ENCODE measurements at places on chromosomes 16 and 17.

DNA sequence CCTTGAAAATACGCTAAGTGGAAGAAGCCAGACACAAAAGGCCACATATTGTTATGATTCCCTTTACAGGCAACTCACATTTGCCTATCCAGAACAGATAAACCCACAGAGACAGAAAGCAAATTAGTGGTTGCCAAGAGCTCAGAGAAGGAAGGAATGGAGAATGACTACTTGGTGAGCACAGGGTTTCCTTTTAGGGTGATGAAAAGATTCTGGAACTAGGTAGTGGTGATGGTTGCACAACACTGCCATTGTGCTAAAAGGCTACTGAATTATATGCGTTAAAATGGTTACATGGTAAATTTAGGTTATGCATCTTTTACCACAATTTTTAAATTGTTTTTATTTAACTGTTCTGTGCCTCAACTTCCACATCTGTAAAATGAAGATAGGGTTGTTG lies 4.4 kb downstream of the COPRS start:
- no peak for DNase-seq

- peak; percentile 85 for DNase-seq
Observed at GRCh38 chr17:48593840-48594537, 410 bp upstream of the HOXB5 start.

DNA sequence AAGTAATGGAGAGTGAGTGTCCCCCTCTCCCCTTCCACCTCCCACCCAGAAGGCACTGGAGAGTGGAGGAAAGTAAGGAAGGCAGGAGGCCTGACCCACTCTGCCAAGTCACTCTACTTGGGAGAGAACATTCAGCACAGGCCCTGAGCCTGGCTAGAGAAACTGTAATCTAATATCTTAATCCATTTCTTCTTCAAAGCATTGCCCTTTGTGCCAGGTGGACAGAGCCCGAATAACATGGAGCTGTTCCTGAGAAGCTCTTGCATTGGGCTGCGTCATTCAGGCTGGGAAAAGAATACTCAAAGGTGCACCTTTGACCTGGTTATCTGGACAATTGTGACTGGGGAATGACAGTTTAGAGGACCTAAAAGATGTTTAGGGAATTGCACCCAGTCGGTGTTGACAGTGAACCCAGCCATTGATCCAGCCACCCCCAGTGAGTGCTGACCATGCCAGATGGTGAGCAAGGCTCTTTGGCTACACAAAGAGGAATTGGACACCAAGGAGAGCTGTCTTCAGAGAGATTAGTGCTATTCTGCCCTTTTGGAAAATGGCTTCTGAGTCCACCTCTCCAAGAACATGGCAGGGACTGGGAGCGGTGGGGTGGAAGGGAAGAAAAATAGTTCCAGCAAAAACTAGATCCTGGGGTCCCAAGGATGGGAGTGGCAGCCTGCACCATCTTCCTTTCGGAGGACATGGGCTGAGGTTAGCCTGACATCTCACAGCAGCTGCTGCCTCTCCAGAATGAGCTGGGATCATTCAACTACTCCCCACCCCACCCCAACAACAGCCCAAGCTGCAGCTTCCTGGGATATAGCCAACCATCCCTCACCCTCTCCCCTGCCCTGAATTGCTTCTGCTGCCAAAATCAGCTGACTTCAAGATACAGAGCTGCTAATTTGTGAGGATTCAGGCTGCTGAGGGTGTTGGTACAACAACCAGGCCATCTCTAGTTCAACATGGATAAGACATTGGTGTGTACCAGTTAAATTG lies 11.6 kb upstream of the NOG start:
- no peak for DNase-seq

- no peak for DNase-seq
Observed at GRCh38 chr17:31564883-31565301, 173.4 kb downstream of the RAB11FIP4 start.

DNA sequence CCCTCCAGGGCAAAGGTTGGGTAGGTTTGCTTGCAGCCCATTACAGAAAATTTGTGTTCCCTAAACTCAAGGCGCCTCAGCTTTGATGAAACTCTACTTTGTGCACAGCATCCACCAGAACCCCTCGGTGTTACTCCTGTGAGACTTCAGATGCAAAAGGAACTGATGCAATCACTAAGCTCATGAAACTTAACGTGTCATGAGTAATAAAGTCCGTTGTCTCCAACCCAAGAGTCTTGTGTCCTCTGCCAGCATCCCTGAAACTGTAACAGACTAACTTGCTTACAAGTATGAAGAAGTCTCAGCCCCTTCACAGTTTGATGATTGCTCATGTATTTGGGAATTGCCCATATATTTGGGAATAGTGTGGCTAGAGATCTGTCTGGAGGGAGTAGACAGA lies 74.8 kb upstream of the MARCHF10 start:
- DNase-seq = no peak

GRCh38 chr16:10013364-10013763 lies 168.9 kb downstream of the GRIN2A start:
- DNase-seq = no peak

DNA sequence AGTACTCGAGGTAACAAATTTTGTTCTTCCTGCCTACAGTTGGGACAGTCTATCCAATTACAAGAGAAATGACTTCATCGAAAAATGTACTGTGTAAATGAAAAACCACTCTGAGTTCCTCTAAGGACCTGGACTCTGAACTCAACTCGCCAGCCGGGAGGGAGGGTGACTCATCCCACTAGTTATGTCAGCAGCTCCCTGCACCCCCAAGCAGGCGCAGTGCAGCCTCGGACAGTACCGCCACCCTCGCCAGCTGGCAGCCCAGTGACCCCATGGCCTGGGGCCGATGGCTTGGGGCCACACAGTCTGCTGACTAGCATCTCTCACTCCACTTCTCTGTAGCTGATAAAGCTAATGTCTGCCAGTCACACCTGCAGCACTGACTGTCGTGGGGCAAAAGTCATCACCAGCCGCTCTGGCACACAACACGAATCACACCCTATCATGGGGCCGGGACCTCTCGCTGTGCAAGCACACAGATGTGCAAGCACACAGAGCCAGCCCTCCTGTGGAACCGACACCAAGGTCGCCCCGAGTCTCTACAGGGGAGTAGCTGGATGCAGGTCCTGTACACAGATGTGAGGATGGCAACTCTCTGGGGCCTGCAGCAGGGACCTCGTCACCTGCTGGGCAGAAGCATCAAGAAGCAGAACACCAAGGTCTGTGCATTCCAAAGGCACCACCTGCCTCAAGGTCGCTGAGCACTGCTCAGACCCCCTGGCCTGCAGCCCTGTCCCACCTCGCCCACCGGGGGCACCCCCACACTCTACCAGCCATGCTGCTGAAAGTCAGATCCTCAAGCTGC lies 5.7 kb downstream of the CSNK1D start:
- DNase-seq = peak; percentile 25

DNA sequence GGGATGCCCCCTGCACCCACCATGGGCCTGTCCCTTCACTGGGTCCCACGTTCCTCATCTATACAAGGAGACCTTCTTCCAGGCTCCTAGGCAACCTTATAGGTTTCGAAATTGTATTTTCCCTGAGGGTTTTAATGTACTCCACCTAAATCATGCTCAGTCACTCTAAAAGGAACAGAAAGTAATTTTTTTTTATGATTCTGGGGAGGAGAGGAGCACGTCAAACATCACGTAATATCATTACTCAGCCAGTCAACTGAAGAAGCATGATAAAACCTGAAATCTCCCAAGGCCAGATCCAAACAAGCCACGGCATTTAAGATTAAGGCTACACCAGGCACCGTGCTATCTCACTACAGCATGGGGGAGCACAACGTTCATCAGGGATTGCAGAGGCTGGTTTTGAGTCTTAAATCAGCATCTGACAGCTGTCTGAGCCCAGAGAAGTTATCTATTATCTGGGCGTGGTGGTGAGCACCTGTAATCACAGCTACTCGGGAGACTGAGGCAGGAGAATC lies 3.9 kb upstream of the TMEM114 start:
- DNase-seq = no peak

DNA sequence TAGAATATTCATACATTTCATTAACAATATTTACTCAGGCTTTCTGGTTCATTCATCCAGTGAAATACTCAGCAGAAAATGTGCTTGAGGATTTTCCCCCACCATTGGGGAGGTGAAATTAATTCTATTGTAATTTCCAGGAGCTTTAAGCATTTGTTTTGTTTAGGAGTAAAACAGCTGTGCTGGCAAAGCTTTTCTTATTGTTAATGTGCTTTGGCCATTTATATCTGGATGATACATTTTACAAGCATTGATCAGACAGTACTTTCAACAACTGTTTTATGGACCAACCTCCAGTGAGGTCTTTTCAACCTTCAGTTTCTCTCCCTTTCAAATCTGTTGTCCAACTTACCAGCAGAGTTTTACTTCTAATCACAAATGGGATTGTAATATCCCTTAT lies 672.4 kb downstream of the CDH11 start:
- DNase-seq = no peak

DNA sequence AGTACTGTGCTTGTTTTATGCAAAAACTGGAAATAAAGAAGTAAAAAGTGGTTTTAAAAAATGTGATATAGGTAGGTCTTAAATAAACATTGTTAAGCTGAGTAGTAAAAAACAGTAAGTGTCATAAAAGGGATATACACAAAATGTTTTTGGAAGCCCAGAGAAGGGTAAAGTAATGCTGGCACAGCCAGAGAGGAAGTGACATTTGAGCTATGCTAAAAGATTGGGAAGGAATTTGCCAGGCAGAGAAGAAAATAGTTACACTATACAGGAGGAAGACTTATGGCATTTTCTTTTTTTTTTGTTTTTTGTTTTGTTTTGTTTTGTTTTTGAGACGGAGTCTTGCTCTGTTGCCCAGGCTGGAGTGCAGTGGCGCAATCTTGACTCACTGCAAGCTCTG lies 40.8 kb upstream of the TAOK1 start:
- DNase-seq = no peak

- no peak for DNase-seq
Observed at GRCh38 chr16:4233431-4233830, 8.4 kb downstream of the SRL start.

- no peak for DNase-seq
Observed at GRCh38 chr17:13462146-13462545, 139.6 kb downstream of the HS3ST3A1 start.

DNA sequence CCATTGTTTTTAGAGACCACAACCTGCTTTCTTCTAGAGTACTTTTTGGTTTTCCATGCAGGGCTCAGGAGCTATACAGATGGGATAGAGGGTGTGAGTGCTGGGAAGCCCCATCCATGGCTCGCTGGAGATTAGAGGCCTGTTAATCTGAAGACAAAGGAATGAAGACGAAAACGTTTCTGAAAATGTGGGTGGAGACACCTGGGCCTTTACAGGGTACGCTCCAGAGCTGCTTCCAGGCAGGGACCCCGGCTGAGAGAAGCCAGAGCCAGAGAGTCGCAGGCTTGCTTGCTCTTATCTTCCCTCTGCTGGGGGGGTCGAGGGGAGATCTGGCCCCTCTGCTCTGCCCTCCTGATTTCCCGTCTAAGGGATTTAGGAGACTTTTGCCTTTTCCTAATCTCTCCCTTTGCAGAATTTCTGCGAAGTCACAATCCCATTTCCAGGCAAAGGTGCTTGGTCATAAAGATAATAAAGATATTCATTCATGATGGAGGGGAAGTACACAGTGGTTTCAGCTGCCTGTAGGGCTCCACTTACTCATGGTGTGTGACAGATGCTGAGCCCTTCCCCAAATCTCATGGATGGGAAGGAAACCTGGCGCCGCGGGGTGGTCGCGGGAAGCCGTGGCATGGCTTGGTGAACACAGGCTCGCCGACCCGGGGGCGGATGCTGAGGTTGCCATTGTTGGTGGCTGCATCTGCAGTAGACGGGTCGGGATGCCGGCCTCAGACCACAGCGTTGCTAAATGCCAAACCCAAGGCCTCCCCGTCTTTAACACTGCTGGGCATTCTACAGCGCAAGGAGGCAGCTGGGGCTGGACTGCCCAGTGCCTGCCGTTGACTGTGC lies 4.8 kb upstream of the SOCS3 start:
- no peak for DNase-seq

DNA sequence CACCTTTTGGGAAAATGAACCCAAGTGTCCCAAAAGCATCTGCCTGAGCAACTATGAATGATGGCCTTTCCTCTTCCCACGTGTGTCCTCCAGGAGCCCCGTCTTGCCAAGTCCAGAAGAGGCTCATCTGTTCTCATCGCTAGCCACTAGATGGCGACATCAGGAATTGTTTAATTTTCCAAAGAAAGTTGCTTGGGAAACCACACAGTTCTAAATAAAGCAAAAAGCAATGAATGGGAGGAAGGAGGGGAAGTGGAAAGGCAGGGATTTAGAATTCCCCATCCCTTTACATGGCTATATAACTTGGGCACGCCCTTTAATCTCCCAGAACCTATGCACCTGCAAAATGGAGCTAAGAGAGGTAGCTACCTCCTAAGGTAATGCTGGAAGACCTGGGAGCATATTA lies 9.0 kb upstream of the CDH5 start:
- peak; percentile 39 for DNase-seq

- DNase-seq = no peak
Observed at GRCh38 chr17:28907709-28908475, 5.0 kb upstream of the DHRS13 start.

DNA sequence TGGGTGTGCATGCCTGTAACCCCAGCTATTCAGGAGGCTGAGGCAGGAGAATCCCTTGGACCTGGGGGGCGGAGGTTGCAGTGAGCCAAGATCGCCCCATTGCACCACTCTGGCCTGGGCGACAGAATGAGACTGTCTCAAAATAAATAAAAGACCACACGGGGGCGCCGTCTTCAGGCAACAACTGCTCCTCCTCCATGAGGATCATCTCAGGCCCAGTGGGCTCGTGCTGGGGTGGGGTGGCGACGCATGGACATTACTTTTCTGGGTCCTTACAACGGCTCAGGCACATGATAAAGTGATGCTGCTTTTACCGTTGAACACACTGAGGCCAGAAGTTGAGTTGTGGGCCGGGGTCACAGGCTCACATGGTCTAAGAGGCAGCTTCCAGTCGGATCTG lies 56.2 kb downstream of the PRMT7 start:
- peak; percentile 20 for DNase-seq

- no peak for DNase-seq
Observed at GRCh38 chr16:85078226-85078625, 34.0 kb downstream of the CIBAR2 start.

DNA sequence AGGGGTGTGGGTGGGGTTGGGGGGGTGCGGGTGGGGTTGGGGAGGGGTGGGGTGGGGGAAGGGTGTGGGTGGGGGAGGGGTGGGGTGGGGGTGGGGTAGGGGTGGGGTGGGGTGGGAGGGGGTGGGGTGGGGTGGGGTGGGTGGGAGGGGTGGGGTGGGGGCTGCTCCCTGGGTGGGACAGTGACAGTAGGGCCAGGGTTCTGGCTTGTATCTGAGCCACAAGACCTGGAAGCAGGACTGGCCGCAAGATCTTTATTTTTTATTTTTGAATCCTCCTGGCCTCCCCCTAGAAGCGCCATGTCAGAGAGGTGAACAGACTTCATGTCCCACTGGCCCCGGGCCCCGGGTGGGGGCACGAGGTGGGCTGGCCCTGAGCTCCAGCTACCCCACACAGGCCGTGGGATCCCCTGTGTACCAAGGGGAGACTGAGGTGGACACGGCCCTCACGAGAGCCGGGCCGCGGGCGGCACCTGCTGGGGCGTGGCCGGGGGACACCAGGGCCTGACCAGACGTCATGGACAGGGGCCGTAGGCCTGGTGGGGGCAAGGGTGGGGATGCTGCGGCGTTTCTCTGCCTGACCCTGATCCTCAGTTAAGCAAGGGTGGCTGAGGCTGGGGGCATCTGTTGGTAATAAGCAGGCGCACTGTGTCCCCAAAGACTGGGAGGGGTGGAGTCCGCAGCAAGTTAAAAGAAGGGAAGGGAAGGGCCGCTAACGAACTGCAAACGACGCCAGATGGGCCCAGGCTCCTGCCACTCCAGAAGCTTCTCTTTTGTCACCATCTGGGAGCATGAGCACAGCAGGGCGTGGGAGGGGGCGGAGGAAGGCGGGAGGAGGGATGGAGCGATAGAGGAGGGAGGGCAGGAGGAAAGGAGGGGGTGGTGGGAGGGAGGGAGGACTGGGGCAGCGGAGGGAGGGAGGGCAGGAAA lies 22.3 kb upstream of the PABPN1L start:
- no peak for DNase-seq

Data from CD4-positive, alpha-beta T cell treated with Interferon alpha-2 for 1 hour (primary cell).